ENCODE measurements at places on chromosomes 3 and 15.
A peak's percentile ranks its signal among the peaks of the same experiment; 100 is the strongest.

DNA sequence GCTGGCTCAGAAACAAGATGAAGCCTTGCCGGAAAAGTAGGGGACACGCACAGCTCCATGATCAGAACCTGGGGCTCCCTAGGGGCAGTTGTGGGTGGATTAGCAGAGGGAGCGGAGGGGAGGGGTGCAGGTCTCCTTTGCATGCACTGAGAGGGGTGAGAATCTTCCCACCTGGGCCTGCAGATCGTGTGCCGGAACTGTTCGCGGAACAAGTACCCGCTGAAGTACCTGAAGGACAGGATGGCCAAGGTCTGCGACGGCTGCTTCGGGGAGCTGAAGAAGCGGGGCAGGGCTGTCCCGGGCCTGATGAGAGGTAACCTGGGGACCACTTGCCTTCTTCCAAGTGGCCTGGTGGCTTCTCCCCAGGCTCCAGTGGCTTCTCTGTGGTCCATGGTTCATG, 24.5 kb upstream of the NR2C2 start:
- DNase-seq, result no peak

DNA sequence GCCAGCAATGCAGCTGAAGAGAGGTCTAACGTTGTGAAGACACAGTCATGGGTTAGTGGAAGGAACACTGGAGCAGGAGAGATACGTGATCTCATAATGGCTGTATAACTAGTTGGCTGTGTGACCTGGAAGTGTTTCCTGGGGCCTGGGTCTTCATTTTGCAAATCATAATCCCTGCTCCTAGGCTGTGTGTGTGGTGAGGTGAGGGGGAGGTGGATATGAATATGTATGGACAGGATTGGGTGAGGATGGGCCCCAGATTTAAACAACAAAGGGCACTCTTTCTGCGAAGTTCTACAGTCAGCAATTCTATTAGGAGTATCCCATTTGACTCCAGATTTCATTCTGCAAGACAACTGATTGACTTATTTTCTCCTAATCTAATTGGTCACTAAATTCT, 41.3 kb downstream of the ANKRD28 start:
- no peak for DNase-seq

DNA sequence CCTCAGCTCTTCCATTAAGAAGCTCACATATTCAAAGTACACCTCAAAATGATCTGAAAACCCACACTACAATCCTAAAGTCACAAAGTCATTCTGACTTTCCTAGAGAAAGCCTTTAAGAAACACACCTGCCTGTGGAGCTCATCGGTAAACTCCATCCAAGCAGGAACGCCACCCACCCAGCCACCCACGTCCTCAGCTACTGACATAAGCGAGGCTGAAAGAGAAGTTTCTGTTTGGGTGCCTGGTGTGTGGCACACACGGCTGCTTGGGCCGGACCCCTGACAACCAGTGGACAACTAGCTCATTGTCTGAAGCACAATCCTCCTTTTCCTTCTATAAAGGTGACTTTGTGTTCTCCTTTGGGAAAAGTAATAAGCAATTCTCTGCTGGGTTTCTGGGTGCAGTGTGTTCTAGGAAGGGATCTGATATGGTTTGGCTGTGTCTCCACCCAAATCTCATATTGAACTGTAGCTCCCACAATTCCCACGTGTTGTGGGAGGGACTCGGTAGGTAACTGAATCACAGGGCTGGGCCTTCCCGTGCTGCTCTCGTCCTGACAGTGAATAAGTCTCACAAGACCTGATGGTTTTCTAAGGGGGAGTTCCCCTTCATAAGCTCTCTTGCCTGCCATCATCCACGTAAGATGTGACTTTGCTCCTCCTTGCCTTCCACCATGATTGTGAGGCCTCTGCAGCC, 26.1 kb downstream of the FAM174B start:
- no peak for DNase-seq

DNA sequence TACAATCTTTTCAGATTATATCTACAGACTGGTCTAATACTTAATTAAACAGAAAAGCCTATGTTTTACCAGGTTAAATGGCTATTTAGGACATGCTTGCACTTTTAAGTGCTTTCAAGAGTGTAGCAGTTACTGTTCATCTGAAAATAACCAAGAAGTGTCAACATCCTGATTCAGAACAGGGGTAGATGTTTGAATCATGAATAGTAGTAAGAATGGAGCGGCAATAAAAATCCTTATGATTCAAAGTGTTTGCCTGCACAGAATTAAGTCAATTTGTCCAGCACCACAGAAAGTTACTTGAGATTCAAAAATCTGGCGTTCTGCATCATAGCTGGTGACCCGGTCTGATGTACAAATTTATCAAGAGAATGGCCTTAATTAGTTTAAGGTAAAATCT, 48.3 kb downstream of the GREM1 start:
- DNase-seq, result no peak

GRCh38 chr3:9846931-9847488, 3.2 kb upstream of the RPUSD3 start:
- no peak for DNase-seq

- no peak for DNase-seq
Observed at GRCh38 chr15:69535101-69535638, 82.6 kb downstream of the RPLP1 start.

- DNase-seq, result no peak
Observed at GRCh38 chr15:52104532-52105004, 8.0 kb downstream of the BCL2L10 start.

GRCh38 chr3:150296966-150297365, 111.1 kb upstream of the TSC22D2 start:
- DNase-seq, result no peak

DNA sequence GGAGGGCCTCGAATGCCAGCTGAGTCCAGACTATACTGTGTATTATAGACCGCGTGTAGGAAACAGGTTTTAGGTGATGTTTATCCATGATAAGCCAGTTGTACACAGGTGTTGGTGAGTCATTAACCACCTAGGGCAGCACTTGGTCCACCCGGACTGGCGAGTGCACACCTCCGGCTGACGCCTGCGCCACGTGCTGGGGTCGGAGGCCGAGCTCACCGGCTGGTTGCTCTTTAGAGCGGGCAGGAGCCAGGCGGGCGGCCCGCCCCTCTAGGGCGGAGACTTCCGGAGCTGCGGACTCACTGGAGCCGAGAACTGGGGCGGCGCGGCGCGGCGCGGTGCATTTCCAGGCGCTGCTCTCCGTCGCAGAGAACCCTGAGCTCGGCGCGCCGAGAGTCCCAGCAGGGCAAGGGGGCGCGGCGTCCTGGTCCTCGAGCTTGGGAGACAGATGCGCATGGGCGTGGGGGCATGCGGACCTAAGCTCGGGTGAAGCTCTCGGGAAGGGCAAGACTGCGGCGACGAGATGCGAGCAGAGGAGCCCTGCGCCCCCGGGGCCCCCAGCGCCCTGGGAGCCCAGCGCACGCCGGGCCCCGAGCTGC, at the start of gene ESYT3:
Gene ESYT3, plus strand, starts transcription at position 341 of the 599 bp plus-strand sequence. Its CDS starts 183 bp downstream, at position 524.
- peak; percentile 72 for DNase-seq

DNA sequence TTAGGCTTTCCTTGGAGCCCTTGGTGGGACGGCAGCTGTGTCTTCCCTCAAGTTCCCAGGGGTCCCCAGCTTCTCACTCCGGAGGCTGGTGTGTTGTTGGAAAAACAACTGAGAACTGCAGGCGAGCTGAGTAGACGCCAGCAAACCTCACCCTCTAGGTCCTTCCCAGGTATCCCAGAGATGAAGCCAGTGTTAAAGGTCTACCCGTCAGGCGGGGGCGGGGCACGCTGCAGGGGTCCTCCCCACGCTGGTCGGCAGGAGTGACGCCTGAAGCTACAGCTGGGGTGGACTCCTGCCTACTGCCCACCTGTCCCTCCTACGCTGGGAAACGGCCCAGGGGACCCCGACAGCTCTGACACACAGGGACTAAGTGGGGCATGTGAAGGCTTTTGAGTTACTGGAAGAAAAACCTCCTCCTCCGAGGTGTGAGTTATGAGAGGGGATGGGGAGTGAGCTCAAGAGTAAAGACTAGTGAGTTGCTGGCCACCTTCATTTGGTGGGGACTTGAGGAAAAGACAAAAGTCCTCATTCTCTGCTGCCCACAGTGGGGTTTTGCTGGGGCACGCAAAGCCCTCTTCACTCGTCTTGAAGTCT, 32.2 kb upstream of the SNRPA1 start:
- no peak for DNase-seq

DNA sequence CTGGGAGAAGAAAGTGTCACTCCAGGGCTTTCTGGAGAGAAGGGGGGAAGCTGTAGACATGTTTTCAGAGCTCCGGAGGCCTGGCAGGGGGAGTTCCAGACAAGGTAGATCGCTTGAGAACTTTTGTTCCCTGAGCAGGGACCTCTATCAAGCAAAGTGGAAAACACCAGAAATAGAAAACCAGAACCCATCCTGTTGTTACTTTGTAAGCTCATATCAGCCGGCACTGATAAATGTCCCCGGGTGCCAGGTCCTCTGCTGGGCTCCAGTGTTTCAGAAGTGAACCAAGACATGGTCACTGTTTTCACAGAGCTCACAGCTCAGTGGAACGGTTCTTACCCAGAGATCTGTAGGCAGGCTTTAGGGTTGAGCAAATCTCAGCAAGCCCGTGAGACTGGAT, 13.5 kb downstream of the HDDC3 start:
- DNase-seq, result no peak

- DNase-seq, result peak; percentile 10
Observed at GRCh38 chr3:149968216-149968615, 2.5 kb downstream of the PFN2 start.

DNA sequence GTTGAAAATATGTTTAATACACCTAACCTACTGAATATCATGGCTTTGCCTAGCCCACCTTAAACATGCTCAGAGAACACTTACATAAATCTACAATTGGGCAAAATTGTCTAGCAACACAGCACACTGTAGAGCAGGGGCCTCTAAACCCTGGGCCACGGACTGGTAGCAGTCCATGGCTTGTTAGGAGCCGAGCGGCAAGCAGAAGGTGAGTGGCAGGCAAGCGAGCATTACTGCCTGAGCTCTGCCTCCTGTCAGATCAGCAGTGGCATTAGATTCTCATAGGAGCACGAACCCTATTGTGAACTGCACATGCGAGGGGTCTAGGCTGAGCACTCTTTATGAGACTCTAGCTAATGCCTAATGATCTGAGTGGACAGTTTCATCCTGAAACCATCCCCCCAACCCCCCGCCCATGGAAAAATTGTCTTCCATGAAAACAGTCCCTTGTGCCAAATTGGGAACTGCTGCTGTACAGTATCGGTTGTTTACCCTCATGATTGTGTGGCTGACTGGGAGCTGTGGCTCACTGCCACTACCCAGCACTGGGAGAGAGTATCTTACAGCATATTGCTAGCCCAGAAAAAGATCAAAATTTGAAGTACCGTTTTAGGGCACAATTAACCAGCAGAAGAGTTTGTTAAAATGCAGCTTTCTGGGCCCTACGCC, 26.1 kb downstream of the CMSS1 start:
- peak; percentile 54 for DNase-seq

DNA sequence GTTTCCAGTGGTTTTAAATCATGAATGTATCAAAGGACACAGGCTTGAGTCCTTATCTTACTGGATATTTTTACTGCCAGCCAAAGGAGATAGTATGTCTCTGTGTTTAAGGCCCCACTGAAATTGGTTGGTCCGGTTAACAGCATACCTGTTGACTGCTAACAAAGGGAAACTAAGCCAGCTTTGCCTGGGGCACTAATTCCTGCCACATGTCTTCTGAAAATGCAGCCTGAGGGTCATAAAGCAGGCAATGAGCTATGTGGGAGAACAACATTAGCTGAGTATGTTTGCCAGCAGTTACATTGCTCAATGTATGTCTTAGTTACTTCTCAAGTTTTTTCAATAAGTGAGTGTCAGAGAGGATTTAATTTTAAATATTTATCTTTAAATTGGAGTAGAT, 12.4 kb downstream of the PLS1 start:
- no peak for DNase-seq

DNA sequence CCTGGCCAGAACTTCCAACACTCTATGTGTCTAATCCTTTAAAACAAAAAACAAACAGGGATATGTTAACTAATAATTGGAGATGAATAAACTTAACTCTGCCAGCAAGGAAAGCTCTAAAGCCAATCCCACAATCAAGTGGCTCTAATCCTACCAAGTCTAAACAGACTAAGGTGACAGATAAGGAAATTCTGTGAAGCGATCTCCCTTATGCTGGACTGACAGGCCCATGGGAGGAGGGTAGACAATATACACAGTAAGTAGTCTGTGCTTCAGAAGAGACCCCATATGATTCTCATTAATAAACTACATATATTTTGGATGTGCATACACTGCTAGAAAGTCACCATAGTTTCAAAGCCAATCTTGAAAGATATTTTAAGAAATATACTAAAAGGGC, 10.1 kb downstream of the VPS13C start:
- no peak for DNase-seq

DNA sequence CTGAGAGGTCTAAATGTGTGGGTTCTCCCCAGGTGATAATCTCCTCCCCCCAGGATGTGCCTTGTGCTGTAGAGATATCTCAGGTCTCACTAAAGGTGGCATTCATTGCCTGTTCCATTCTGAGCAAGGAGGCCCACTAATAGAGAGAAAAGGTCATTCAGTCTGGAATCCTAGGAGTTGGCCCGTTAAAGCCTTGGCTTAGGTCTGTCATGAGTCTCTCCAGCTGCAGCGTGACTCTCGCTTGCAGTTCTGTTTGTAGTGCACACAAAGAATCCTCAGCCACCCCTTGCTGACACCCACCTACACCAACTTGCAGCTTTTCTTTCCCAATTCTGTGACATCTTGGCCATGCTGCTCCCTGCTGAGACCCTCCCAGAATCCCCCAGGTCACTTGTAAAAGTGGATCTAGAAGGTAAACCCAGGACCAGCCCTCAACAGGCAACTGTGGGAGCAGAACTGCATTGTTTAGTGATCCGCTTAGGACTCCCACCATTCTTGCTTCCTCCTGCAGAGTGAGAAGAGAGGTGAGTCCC, 17.7 kb downstream of the MAGEF1 start:
- peak; percentile 72 for DNase-seq

DNA sequence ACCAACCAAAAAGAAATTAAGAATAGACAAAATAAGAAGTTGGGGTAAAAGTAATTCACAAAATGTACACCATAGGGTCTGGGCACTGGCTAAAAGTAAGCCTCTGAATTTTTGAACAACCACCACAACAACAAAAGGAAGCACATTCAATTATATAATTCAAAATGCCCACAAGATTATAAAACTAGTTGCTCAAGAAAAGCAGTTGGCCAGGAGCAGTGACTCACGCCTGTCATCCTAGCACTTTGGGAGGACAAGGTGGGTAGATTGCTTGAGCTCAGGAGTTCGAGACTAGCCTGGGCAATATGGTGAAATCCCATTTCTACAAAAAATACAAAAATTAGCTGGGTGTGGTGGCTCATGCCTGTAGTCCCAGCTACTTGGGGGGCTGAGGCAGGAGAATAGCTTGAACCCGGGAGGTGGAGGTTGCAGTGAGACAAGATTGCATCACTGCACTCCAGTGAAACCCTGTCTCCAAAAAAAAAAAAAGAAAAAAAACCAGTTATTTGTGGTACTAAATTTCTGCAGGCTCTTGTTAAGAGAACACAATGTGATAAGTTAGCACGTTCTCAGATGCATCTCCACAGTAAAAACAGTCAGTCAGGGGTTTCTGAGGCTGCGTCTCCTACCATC, 6.6 kb upstream of the ATP11B start:
- DNase-seq, result no peak

- DNase-seq, result peak; percentile 70
Observed at GRCh38 chr3:69012100-69012799, 1.2 kb downstream of the EOGT start.

Data from muscle of leg (tissue), 16 donors.